ENCODE measurements at places on chromosomes 1 and 21.

GRCh38 chr1:117106478-117106877 is 15.1 kb downstream of the TRIM45 start:
- H3K27ac ChIP-seq: no peak overlapping the region
- no peaks in the 10 kb centered on the region for H3K4me1 ChIP-seq
- no peak overlapping the region for H3K4me3 ChIP-seq
- no peaks in the 10 kb centered on the region for H3K27me3 ChIP-seq

DNA sequence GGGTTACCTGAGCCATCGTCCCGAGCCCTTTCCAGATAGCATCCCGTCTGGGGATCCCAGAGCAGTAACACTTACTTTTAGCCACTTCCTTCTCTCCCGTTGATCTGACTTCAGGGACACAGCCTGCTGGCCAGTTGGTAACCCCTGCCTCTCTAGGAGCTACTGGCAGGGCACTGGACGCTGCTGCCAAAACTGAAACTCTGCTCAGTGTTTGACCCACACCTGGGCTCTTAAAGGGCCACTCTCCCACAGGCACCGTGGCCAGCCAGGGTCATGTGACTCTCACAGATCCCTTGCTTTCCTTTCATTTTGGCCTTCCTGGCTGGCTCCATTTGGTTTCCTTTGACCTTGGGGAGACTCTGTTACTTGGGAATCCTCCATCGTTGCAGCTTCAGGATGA is at the start of gene PIGR:
PIGR (minus strand) TSS at position 206 of the 400 bp plus-strand sequence. CDS start 5,935 bp downstream, outside the sequence.
- no peak within 1 kb of the TSS for H3K27ac ChIP-seq
- no peaks in the 10 kb centered on the region for H3K36me3 ChIP-seq
- DNase-seq: no peak
- no peaks in the 10 kb centered on the region for H3K4me1 ChIP-seq
- H3K4me3 ChIP-seq: peak within 1 kb of the TSS; percentile 17

- no peak overlapping the region for H3K27ac ChIP-seq
- DNase-seq: no peak
- no peak overlapping the region for H3K4me3 ChIP-seq
- no peaks in the 10 kb centered on the region for H3K4me1 ChIP-seq
- H3K27me3 ChIP-seq: peaks cover 25% of the 10 kb centered on the region
These were observed 86.7 kb upstream of the POU3F1 start for GRCh38 chr1:38133304-38133703.

GRCh38 chr1:94656967-94657366 is 115.4 kb upstream of the F3 start:
- no peak for DNase-seq
- H3K4me1 ChIP-seq: peaks cover 7% of the 10 kb centered on the region
- H3K27me3 ChIP-seq: no peaks in the 10 kb centered on the region
- H3K4me3 ChIP-seq: no peak overlapping the region
- no peaks in the 10 kb centered on the region for H3K36me3 ChIP-seq

DNA sequence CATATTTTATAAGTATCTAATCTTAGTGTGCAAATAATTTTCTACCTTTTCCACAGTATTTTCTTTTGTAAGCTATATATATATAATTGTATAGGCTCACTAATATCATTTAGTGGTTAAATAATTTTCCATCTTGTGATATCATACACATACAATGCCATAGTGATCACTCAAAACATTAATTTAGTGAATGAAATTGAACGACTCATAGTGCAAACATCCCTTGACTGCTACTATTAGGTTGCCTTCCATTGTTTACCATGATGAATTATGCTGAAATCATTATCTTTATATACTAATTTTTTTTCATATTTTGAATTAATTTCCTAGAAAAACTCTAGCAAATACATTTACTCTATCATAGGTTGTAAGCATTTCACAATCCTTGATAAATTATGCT is 127.1 kb downstream of the PCNX2 start:
- no peaks in the 10 kb centered on the region for H3K36me3 ChIP-seq
- no peak overlapping the region for H3K4me3 ChIP-seq
- no peaks in the 10 kb centered on the region for H3K4me1 ChIP-seq
- DNase-seq: no peak

- H3K4me3 ChIP-seq: no peak overlapping the region
- H3K4me1 ChIP-seq: peaks cover 33% of the 10 kb centered on the region
- no peaks in the 10 kb centered on the region for H3K36me3 ChIP-seq
- H3K27ac ChIP-seq: no peak overlapping the region
- no peaks in the 10 kb centered on the region for H3K27me3 ChIP-seq
- no peak for DNase-seq
These were observed 32.5 kb downstream of the XKR8 start for GRCh38 chr1:27992276-27992675.

DNA sequence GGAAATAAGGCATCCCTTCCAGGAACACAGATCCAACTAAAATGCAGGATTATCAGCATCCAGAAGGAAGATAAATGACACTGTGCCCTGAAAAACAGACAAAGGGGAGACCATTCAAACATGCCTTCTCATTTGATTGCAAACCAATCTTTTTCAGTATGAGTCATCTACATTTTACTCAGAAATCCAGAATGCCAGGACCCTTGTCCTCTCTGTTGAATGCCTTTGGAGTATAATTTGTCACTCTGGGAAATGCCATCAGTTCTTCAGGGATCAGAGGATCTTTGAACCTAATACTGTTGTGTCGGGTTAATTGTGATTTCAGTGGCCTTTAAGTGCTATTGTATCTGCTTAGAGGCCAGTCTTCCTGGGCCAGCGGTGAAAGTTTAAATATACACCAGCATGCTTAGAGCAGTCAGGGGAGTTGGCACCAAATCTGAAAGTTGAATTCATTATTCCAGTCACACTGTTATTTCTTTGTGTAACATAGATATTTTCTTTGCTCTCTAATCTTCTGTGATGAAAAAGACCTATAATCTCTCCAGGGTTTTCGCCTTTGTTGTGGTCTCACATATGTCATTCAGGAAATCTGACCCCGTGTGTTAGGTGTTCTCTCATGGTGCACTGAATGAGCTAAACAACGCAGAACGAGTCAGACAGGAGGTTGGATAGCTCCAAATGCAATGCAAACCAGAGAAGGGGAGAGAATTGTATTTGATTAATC is 364.8 kb upstream of the SGIP1 start:
- H3K27me3 ChIP-seq: no peaks in the 10 kb centered on the region
- no peaks in the 10 kb centered on the region for H3K36me3 ChIP-seq
- H3K4me1 ChIP-seq: no peaks in the 10 kb centered on the region
- H3K27ac ChIP-seq: no peak overlapping the region
- H3K4me3 ChIP-seq: no peak overlapping the region

- no peaks in the 10 kb centered on the region for H3K27me3 ChIP-seq
- no peak overlapping the region for H3K4me3 ChIP-seq
These were observed 47.0 kb upstream of the PLA2G4A start for GRCh38 chr1:186781730-186782129.

DNA sequence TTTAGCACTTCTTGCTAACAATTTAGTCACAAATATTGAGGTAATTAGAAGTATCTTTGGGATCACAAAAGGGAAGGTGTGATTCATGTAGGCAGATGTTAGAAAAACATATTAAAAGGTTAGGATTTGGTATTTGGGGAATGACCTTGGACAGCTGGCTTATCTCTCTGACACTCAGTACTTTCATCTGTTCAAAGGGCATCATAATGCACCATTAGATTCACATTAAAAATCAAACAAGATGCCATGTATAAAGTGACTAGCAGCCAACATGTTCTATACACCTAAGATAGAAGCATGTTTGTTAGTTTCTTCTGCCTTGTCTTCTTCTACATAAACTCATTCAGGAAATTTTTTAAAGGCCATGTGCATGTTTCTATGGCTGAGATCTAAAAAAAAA is 56.5 kb upstream of the ESRRG start:
- no peaks in the 10 kb centered on the region for H3K4me1 ChIP-seq
- no peaks in the 10 kb centered on the region for H3K27me3 ChIP-seq
- no peak overlapping the region for H3K4me3 ChIP-seq
- DNase-seq: peak; percentile 41
- H3K36me3 ChIP-seq: no peaks in the 10 kb centered on the region

DNA sequence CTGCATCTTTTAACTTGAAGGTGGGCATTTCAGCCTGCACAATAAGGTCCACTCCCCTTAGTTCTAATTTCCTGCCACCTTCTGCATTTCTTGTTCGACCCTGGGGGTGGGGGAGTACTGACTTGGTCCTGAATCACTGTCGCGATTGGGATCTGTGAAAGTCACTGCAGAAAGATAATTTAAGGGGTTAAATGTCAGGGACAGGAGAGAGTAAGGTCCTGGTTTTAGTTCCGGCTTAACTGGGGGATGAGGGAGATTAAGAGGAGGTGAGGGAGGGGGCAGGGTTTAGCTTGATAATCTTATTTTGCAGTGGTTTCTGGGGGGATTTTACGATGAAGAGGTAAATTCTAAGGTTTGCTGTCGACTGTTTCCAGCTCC is 128.1 kb downstream of the MRPS6 start:
- H3K27me3 ChIP-seq: no peaks in the 10 kb centered on the region
- H3K36me3 ChIP-seq: no peaks in the 10 kb centered on the region
- H3K4me1 ChIP-seq: peaks cover 81% of the 10 kb centered on the region
- no peak for DNase-seq
- peak overlapping the region; percentile 28 for H3K4me3 ChIP-seq

- peaks cover 28% of the 10 kb centered on the region for H3K36me3 ChIP-seq
- peaks cover 5% of the 10 kb centered on the region for H3K27me3 ChIP-seq
- no peak for DNase-seq
These were observed 3.5 kb upstream of the CLDN19 start for GRCh38 chr1:42743317-42744147.

- H3K4me1 ChIP-seq: peaks cover 25% of the 10 kb centered on the region
- peaks cover 26% of the 10 kb centered on the region for H3K36me3 ChIP-seq
- peak within 1 kb of the TSS; percentile 60 for H3K4me3 ChIP-seq
These were observed at the start of gene PLEKHN1 for GRCh38 chr1:966135-966703. Gene PLEKHN1 (plus strand): TSS chr1:966482. CDS start chr1:966532, 50 bp downstream.

- no peaks in the 10 kb centered on the region for H3K36me3 ChIP-seq
- H3K27ac ChIP-seq: no peak overlapping the region
- no peak overlapping the region for H3K4me3 ChIP-seq
- DNase-seq: no peak
- no peaks in the 10 kb centered on the region for H3K4me1 ChIP-seq
- H3K27me3 ChIP-seq: no peaks in the 10 kb centered on the region
These were observed 79.2 kb upstream of the TNR start for GRCh38 chr1:175822580-175822979.

DNA sequence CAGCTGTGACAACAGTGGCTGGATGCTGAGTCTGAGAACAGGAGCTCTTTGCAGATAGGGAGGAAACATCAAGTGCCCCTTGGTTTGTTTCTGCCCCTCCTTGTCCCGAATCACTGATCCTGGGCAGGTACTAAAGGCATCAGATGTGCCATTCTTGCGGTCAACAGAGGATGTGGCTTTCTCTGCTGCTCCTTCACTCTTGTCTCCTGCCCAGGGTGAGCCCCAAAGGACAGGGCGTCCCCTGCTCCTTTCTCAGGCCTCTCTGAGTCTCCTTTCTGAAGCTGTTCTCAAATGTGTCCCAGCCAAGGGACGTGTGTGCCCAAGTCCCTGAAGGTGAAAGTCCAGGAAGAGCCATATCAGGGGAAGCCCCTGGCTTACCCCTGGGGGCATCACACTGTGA is 31.7 kb downstream of the SLC37A1 start:
- no peaks in the 10 kb centered on the region for H3K4me1 ChIP-seq
- no peaks in the 10 kb centered on the region for H3K27me3 ChIP-seq
- no peak for DNase-seq

DNA sequence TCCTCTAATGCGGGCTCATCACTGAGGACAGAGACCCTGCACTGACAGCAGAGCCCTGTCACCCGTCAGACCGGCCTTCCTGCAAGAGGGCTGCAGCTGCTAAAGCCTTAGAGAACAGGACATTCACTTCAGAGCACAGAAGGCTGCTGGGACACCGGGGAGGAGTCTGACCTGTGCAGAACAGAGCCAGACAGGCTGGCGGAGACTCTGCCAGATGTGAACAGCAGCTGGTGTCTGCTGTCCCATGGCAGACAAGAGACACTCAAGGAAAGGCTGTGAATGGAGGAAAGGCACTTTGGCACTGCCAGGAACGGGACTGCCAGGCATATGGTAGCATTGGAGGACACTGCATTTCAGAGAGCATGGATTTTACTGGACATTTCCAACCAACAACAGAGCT is 21.4 kb downstream of the MRAP start:
- peaks cover 100% of the 10 kb centered on the region for H3K36me3 ChIP-seq
- H3K27me3 ChIP-seq: no peaks in the 10 kb centered on the region
- no peak for DNase-seq
- no peak overlapping the region for H3K4me3 ChIP-seq
- H3K27ac ChIP-seq: no peak overlapping the region

GRCh38 chr1:205287076-205287475 is 34.5 kb downstream of the NUAK2 start:
- peaks cover 56% of the 10 kb centered on the region for H3K4me1 ChIP-seq
- H3K36me3 ChIP-seq: no peaks in the 10 kb centered on the region
- peak overlapping the region; percentile 87 for H3K27ac ChIP-seq
- no peaks in the 10 kb centered on the region for H3K27me3 ChIP-seq
- H3K4me3 ChIP-seq: no peak overlapping the region
- DNase-seq: no peak

- H3K36me3 ChIP-seq: no peaks in the 10 kb centered on the region
- H3K27me3 ChIP-seq: no peaks in the 10 kb centered on the region
- no peak overlapping the region for H3K4me3 ChIP-seq
- DNase-seq: no peak
- H3K27ac ChIP-seq: no peak overlapping the region
These were observed 12.7 kb downstream of the SIPA1L2 start for GRCh38 chr1:232617237-232617636.

DNA sequence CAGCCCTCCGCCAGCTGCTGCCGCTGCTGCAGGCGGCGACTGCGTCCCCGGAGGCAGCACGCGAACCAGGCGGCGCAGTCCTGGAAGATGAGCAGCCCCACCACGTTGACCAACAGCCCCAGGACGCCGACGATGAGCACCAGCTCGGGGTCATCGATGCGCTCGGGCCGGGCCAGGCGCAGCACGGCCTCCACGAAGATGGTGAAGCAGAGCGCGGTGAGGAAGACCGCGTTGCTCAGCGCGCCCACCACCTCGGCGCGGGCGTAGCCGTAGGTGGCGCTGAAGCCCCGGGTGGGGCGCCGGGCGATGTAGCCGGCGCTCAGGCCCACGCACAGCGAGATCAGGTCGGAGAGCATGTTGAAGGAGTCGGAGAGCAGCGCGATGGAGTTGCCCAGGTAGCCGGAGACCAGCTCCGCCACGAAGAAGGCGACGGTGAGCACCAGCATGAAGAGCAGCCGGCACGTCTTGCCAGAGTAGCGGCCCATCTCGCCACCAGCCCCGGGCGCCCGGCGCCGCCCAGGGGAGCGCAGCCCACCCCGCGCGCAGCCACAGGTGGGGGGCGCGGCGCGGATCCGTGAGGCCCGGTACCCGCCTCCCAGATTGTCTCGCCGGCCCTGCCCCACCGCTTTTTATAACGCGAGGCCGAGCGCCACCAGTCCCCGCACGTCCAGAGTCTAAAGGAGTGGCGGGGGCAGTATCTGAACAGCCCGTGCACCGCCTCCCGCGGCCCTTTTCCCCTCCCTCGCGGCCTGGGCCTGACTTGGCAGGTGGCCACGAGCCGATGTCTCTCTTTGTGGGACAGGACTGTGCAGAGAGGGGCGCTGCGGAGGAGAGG is at the start of gene SLC30A10:
SLC30A10 (minus strand) TSS at position 602 of the 835 bp plus-strand sequence; CDS start at position 485, 117 bp downstream.
- no peak within 1 kb of the TSS for H3K27ac ChIP-seq
- H3K36me3 ChIP-seq: no peaks in the 10 kb centered on the region
- peak within 1 kb of the TSS; percentile 21 for H3K4me3 ChIP-seq
- peak; percentile 16 for DNase-seq
- peaks cover 21% of the 10 kb centered on the region for H3K27me3 ChIP-seq

GRCh38 chr1:154347961-154348360 is 22.6 kb downstream of the ATP8B2 start:
- no peak overlapping the region for H3K27ac ChIP-seq
- peaks cover 8% of the 10 kb centered on the region for H3K4me1 ChIP-seq
- H3K27me3 ChIP-seq: peaks cover 15% of the 10 kb centered on the region
- no peak overlapping the region for H3K4me3 ChIP-seq
- H3K36me3 ChIP-seq: no peaks in the 10 kb centered on the region

GRCh38 chr1:6033986-6034749 is 11.5 kb upstream of the KCNAB2 start:
- H3K27me3 ChIP-seq: no peaks in the 10 kb centered on the region
- no peaks in the 10 kb centered on the region for H3K4me1 ChIP-seq
- H3K36me3 ChIP-seq: no peaks in the 10 kb centered on the region
- DNase-seq: peak; percentile 85
- no peak overlapping the region for H3K27ac ChIP-seq

Data from left lung (tissue), 14 donors.